NCI-H2171 treated with DMSO at 0.1 percent for 48 hours (cell line): ENCODE measurements at places on chromosomes 5 and 9.

- no peak for DNase-seq
These were observed 110.6 kb downstream of the PAM start for GRCh38 chr5:102865510-102866236.

DNA sequence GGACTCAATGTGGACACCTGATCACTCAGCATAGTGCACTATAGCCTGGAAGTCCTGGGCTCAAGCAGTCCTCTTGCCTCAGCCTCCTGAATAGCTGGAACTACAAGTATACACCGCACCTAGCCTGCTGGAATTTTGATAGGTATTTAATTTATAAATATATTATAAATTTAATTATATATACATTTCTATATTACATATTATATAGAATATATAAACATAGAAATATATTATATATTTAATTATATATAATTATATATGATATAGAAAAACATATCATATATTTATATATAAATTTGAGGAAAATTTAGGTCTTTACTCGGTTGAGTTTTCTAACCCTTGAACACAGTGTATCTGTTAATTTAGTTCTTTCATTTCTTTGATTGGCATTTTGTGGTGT, 15.2 kb upstream of the PSIP1 start:
- no peak for DNase-seq

DNA sequence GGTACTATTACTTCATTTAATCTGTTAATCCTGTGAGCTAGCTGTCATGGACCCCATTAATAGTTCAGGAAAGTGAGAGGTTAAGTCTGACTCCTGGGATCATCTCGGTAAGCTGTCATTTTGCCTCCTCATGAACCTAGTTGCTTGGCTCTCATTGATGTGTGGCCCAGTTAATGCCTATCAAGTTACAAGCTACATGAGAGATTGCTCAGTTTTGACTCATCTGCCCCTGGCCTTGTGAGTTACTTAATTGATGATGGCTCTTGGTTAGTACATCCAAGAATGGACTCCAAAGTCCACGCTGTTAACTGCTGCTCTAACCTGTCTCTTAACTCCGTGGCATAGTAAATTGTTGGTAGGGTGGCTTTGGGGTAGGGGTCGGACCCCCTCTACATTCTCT, 23.9 kb downstream of the LARP1 start:
- DNase-seq, result no peak

GRCh38 chr9:98342820-98343210, 87.4 kb upstream of the TBC1D2 start:
- DNase-seq, result peak; percentile 73

DNA sequence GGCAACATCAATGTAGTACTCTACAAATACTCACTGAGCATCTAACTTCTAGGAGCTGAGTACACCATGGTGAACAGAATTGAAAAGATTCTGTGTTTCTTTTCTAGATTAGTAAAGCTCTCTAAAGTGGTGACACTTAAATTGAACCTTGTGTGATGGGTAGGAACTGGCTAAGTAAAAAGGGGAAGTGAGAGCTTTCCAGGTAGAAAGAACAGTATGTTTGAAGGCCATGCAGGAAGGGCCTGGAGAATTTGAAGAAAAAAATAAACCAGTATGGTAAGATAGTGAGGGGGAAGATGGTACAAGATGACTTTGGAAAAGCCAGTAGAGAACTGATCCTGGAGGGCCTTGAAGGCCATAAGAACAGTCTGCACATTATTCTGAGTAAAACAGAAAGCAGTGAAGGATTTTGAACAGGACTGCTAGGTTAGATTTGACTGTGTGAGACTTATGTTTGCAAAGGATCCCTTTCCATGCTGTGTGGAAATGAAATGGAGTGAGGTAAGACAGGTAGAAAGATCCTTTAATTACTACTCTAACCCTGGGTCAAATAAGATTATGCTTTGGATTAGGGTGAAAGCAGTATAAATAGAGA, 46.7 kb upstream of the UBQLN1 start:
- DNase-seq, result no peak

- no peak for DNase-seq
These were observed 51.1 kb downstream of the MPDZ start for GRCh38 chr9:13228431-13228830.

DNA sequence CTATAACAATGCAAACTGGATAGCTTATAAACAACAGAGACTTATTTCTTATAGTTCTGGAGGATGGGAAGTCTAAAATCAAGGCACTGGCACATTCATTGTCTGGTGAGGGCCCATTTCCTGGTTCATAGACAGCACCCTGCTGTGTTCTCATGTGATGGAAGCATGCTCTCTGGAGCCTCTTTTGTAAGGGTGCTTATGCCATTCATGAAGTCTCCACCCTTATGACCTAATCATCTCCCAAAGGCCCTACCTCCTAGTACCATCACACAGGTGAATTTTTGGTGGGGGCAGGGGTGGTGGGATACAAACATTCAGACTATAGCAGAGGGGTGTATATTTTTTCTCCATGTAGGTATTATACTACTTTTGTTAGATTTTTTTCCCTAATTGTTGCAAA, 92.4 kb downstream of the UNC13B start:
- DNase-seq, result no peak

- no peak for DNase-seq
These were observed 66.6 kb downstream of the SHOC1 start for GRCh38 chr9:111728143-111728542.
